ENCODE measurements at places on chromosomes 1 and 21.

- DNase-seq: no peak
Measured at GRCh38 chr1:28374297-28374696, 4.8 kb downstream of the PHACTR4 start.

GRCh38 chr1:178004926-178005391 is 35.1 kb upstream of the SEC16B start:
- no peak for DNase-seq

GRCh38 chr1:65258106-65258505 is 51.2 kb upstream of the DNAJC6 start:
- DNase-seq: no peak

GRCh38 chr1:78491451-78492071 is 787 bp downstream of the PTGFR start:
- peak; percentile 91 for DNase-seq

- DNase-seq: no peak
Measured at GRCh38 chr21:37407719-37408420, 41.3 kb downstream of the DYRK1A start.

- no peak for DNase-seq
Measured at GRCh38 chr1:44043176-44044070, 12.2 kb upstream of the SLC6A9 start.

- no peak for DNase-seq
Measured at GRCh38 chr21:31801551-31802219, 69.8 kb upstream of the SCAF4 start.

DNA sequence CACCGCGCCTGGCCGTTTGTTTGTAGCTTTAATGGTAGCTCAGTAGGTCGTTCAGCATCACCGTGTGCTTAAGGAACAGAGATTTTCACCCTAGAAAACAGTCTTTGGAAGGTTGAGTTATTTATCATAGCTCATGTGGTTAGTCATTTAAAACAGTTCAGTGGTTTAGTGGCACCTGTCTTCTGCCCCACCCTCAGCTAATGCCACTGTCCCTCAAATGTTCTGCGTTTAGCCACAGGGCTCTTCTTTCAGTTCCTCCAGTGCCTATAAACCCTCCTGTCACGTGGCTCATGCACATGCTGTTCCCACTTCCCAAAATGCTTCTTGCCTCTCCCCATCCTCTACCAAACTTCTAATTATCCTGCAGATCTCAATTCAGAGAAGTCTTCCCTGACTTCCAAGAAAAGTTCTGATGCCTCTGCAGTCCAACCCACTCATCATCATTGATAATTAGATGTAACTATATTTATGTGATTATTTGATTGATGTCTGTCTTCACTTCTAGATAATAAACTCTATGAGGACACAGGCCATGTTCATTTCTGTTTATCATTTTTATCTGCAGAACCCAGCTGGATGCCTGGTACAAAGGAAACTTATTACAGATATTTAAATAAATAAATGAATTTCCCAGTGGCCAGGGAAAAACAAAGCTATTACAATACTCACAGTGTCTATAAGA is 14.4 kb upstream of the DIPK1A start:
- DNase-seq: no peak

GRCh38 chr1:245197911-245198379 is 43.2 kb downstream of the KIF26B start:
- DNase-seq: no peak

DNA sequence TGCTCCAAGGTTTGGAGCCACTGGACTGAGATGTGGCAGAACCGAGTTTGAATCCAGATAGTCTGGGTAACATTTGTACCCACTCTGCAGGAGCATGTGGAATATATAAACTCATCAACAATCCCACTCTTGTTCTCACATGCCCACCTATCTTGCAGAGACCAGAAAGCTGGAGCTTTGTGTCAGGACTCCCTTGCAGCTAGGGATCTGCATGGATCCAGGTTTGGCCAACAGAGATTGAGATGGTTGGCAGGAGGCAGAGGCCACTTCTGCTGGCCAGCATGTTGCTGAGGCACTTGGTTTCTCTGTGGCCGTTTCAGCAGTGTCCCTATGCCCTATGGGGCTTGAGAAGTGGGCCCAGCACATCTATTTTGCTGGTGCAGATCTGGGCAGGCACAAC is 208.3 kb downstream of the KAZN start:
- DNase-seq: no peak

- peak; percentile 46 for DNase-seq
Measured at GRCh38 chr1:37682334-37682987, 9.9 kb upstream of the CDCA8 start.

DNA sequence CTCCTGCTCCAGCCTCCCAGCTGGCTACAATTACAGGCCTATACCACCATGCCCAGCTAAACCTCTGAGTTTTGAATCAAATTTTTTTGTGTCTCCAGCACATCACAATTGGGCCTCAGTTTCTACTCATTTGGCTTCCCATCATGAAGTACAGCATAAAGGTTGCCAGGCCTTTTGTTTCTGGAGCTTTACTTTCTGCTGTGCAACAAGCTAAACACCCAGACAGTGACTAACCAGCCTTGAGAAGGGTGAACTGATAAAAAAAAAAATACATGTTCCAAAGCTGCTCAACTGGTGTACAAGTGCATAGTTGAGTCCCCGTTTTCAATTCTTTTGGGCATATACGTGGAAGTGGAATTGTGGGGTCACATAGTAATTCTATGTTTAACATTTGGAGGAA is 25.1 kb downstream of the TIAM1 start:
- no peak for DNase-seq

DNA sequence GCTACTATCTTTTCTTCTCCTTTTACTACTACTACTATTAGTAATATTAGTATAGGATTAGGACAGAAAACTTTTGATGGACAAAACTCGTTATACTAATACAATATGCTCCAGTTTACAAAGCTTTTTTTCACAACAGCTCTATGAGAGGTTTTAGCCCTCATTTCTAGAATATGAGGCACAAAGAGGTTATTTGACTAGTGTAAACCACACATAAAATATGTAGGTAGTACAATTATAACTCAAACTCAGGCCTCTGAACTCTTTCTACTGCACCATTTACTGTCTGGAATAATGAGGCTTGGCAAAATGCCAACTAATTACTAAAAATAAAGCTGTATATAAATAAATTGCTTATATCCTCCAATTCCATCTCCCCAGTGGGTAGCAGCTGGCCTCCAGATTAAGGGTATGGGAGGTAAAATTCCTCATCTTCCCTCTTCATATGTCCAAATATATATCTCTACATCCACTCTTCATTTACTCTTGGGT is 99.9 kb downstream of the LYST start:
- DNase-seq: no peak

GRCh38 chr1:231923491-231924041 is 297.0 kb downstream of the DISC1 start:
- DNase-seq: no peak

GRCh38 chr1:66492424-66492823 is 41.5 kb upstream of the SGIP1 start:
- no peak for DNase-seq

DNA sequence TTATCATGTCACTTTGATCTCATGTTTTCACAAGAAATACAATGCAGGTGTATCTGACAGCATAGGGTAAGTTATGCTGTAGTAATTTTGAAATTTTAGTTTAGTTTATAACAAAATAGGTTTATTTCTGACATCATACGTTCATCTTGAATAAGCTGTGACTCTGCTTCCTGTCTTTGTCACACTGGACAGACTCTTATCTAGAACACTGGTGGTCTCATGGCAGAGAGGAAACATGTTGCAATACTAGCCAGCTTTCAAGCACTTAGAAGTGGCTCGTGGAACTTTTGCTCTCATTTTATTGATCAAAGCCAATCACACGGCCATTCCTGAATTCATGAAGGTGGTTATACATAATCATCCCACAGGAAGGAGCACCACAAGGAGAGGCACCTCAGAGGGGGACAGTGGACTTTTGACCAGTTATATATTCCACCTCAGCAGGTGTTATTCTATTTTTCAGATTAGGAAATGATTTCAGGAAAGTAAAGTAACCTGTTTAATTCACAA is 46.5 kb downstream of the CYP2J2 start:
- no peak for DNase-seq

DNA sequence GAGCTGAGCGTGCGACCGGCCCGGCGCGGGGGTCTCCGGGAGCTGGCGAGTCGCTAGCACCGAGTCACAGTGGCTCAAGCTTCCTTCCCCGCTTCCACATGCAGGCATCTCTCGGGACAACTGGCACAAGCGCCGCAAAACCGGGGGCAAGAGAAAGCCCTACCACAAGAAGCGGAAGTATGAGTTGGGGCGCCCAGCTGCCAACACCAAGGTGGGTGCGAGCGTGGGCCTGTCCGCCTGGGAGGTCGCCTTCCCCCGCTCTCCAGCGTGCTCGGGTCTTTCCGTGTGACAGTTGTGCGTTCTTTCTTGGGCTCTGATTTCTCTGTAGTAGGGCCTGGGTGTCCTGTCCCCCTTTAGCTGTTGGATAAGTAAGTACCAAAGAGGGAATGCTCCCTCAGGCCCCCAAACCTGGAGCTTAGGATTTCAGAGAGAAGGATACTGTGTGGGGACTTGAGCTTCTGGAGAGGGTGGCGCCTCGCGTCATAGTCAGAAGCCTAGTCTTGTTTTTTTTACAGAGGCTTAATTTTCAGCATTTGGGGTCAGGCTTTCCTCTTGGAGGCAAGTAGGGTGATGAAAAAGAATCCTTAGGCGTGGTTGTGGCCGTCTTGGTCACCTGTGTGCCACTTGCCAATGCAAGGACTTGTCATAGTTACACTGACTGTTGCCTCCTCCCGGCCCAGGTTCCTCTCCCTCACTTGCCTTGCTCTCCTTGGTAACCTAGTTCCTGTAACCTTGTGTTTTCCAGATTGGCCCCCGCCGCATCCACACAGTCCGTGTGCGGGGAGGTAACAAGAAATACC is 790 bp downstream of the RPS8 start:
- no peak for DNase-seq

DNA sequence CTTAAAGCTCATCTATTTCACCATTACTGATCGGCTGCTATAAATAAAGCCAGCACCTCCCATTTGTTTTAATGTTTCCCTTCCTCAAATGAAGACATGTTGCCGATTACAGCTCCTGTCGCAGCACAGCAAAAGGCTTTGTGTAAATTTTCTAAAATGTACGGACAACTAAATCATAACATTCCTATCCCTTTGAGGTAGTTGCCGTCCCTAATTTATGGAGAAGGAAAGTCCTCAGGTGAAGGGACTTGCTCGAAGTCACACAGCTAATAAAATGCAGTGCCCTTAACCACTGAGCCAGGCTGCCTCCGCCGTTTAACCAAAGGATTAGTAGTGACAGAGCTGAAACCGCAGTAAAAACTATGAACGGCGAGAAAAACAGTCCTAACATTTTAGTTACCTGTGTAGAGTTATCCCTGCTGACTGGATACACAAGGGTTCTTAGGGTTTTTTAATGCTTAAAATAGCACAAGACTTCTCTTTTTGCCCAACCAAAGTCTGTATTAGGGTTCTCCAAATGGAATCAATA is 871 bp downstream of the PINK1 start:
- DNase-seq: no peak

GRCh38 chr1:85313888-85314696 is 37.7 kb upstream of the BCL10 start:
- no peak for DNase-seq

- no peak for DNase-seq
Measured at GRCh38 chr1:52102336-52103013, 39.4 kb upstream of the ZFYVE9 start.

DNA sequence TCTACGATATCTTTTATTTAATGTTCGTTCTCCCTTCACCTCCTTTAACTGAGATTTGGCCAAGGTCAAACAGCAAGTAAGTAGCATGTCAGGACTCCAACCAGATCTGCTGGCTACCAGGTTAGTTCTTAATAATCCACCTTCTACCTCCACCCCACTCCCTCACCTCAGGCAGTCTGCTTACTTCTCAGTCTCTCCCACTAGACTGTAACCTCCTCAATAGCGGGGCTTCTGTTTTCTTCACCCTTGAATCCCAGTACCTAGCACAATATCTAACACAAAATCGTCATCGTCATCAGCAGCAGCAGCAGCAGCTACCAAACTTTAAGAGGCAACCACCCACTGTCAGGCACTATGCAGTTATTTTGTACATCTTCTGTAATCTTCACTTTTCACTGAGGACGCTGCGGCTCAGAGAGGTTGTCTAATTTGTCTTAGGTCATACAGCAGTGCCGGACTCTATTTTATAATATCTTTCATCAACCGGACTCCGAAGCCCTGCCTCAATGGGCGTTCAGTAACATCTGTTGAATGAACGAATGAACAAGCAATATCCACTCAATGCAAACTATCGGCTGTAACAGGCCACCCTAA is 859 bp upstream of the MAGI3 start:
- no peak for DNase-seq

GRCh38 chr1:108055387-108055786 is 90.4 kb upstream of the VAV3 start:
- DNase-seq: no peak

- DNase-seq: no peak
Measured at GRCh38 chr1:205680073-205680851, at the start of gene SLC45A3. Gene SLC45A3, minus strand, starts transcription at chr1:205680509. Its CDS starts 15,853 bp downstream, at chr1:205664656.

DNA sequence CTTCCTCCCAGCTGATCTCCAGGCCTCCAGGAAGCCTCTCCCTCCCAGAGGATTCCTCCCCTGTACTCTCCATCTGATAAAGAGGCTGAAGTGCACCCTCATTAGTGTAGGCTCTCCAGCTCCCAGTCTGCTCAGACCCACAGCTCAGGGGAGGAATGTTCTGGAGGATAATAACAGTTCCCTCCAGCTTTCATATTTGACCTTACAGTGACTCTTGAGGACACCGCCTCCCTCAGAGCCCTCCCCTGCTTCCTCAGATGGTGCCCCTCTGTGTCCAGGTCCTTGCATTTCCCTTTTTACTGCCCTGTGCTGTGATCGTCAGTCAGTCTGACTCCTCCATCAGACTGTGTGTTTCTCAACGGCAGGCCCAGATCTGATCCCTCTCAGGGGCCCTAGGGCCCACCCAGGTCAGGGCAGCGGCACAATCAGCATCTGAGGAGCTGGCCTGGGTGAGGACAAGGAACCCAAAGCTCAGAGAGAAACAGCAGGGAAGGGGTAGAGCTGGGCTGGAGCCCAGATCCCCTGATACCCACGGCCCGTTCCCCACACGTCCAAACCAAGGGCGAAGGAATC is 1.1 kb upstream of the SHISAL2A start:
- peak; percentile 66 for DNase-seq

Measured in SK-N-DZ (cell line).